ENCODE measurements at places on chromosomes 1 and 21.
A peak's percentile ranks its signal among the peaks of the same experiment; 100 is the strongest.

GRCh38 chr1:26791148-26791547 is 3.4 kb downstream of the PIGV start:
- no peak for DNase-seq

DNA sequence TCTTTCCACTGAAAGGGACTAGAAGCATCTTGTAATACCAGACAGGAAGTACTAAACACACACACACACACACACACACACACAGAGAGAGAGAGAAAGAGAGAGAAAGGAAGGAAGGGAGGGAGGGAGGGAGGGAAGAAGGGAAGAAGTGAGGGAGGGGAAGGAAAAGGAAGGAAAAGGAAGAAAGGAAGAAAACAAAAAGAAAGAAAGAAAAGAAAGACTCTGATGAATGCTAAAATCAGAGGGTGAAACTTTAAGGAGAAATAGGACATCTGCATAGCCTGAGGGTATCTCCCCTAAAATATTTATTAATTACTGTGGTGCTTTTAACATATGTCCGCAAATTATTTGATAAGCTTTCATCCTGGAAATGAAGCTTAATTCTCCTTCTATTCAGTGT is 10.6 kb downstream of the TRIT1 start:
- no peak for DNase-seq

DNA sequence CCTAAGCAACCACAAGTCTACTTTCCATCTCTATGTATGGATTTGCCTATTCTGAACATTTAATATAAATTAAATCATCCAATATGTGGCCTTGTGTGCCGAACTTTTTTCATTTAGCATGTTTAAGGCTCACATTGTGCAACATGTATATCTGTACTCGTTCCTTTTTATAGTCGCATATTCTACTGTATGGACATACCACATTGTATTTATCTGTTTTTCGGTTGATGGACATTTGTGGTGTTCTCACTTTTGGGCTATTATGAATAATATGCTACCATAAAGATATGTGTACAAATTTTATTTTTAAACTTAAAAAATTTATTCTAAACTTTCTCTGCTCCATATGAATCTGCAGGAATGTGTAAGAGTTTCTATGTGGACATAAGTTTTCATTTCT is 13.0 kb downstream of the ZYG11A start:
- DNase-seq = no peak

GRCh38 chr1:58629031-58629462 is 52.0 kb upstream of the TACSTD2 start:
- DNase-seq = no peak

DNA sequence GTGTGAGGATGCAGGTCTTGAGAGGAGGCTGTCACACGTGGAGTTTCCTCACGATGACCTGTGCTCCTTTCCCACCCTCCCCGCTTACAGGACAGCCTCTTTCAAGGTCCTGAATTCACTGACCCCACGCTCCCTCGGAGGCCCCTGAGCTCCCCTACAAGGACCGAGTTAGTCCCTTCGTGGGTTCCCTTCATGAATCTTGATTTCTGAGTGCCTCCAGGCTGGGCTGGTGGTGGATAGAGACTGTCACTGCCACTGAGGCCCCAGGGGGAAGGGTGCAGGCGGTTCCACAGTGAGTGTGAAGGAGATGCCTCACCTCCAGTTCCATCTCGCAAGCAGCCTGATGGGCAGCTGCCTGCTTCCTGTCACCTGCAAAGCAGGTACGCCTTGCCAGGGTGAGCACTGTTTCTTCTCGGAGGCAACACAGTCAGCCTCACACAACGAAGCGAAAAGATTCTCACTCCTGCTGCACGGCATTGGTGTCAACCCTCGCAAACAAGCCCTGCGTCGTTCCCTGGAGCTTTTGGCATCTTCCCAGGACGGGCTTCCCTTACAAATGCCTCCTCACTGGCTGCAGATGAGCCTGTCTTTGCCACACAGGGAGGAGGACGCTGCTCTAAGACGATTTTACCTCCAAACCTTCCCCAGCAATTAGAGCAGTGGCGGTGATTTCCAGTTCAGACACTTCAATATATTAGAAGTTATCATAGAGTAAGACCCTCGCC is 26.7 kb upstream of the PCP4 start:
- no peak for DNase-seq

- no peak for DNase-seq
Observed at GRCh38 chr1:6823793-6824192, 38.5 kb downstream of the CAMTA1 start.

GRCh38 chr1:71324671-71325267 is 243.9 kb upstream of the ZRANB2 start:
- no peak for DNase-seq

DNA sequence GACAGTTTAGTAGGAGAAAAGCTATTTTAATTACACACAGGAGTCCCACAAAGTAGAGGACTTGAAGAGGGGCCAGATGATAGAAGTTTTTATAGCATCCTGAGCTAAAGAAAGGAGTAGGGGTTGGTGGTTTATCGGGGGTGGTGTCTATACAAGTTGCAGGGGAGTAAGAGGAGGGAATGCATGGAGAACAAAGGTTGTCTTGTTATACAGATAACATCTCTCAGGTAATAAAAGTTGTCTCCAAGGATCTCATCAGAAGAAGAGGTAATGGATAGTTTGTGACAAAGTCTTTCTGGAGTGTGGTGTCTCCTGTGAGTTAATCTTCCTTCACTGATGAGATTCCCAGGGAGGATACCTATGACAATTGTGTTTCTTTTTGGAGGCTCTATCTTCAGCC is 23.4 kb upstream of the NUF2 start:
- DNase-seq = no peak

DNA sequence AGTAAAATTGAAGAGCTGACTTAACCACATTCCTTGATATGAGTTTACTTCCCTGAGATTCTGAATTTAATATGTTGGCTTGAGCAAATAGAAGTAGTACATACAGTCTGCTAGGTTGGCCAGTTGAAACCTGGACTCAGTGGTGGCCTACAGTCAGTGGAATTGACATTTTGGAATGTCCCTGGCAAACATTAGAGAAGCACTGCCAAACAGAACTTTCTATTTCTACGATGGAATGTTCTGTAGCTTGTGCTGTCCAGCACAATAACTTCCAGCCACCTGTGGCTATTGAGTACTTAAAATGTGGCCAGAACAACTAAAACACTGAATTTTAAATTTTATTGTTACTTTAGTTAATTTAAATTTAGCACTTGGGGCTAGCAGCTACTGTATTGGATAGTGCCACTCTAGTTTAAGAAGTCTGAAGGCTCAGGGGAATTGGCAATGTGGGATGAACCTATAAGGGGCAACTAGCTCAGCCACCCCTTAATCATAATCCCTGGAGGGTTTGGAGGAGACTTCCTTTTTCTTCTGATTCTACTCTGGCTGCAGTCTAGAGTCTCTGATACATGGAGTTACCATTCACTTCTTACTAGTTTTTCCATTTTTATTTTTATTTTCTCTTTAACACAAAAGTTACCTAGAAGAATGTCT is 10.3 kb upstream of the TEDDM1 start:
- no peak for DNase-seq

- DNase-seq = no peak
Observed at GRCh38 chr1:245704765-245705164, 550.0 kb downstream of the KIF26B start.

DNA sequence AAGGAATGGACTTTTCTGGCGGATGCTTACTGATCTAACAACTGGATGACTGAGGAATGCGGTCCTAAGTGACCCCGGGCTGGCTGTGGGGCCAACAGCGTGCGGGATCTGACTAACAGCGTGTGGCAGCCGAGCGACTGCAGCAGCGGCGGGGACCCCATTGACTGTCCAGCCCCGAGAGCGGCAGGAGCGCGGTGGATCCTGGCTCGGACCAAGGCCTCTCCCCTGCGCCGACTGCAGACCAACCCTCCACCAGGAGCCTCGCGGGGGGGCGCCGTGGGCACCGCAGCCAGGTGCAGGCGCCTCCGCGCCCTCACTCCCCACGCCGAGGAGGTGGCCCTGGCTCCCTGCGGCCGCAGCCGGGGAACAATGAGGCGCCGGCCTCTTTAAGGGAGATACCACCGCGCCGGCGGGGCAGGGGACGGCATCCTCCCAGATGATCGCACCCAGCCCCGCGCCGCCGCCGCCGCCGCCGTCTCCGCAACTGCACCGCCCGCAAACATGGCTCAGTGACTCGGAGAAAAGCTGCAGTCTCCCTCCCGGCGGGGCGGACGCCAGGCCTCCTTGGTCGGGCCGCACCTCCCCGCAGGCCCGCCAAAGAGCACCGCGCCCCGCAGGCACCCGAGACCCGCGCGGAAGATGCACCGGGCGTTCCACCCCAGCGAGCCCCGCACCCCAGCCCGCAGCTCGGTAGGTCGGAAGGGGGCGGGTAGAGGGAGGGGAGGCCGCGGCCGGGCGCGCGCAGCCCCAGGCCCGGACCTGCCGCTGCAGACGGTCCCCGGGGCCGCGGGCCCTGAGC is 694 bp upstream of the PDIK1L start:
- DNase-seq = peak; percentile 73

- DNase-seq = no peak
Observed at GRCh38 chr1:32068957-32069588, 3.7 kb upstream of the TMEM39B start.

- DNase-seq = no peak
Observed at GRCh38 chr21:41659791-41660560, 106.9 kb downstream of the RIPK4 start.

- DNase-seq = no peak
Observed at GRCh38 chr1:20928146-20928545, 141.0 kb upstream of the HP1BP3 start.
